ENCODE measurements at places on chromosomes 4 and X.
A peak's percentile ranks its signal among the peaks of the same experiment; 100 is the strongest.

GRCh38 chr4:111040904-111041303 lies 418.0 kb upstream of the PITX2 start:
- DNase-seq = no peak

DNA sequence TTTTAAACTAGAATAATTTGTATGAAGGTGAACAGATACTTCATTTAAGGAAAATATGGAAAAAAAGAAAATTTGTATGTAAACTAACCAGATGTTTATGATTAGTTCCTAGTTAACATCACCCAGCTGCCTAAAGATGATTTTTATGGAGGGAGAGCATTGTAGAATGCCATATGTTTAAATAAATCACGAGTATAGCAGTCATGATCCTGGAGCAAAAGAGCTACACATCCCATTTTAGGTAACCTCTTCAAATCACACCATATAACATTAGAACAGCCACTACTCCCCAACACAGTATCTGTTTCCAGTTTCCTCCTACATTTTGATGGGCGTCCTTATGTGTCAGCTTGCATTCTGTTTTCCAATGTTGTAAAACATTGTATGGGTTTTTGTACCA lies 571.9 kb upstream of the FAM241A start:
- DNase-seq = no peak

GRCh38 chr4:127782025-127782274 lies 172 bp upstream of the HSPA4L start:
- peak; percentile 49 for DNase-seq

DNA sequence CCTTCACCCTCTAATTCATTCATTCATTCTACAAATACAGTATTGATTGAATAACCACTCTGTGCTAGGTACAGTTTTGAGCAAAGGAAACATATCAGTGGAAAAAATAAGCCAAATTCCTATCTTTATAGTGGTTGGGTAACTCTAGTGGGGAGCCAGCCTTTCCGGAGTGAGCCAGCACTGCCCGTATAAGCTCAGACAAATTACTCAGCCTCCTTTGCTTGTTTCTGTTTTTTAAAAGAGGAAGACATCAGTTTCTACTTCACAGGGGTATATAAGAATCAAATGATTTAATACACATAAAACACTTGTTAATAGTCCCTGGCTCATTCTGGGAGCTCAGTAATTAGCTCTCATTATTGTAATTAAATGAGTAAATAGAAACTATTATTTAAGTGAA lies 238.2 kb upstream of the MAD2L1 start:
- DNase-seq = no peak

DNA sequence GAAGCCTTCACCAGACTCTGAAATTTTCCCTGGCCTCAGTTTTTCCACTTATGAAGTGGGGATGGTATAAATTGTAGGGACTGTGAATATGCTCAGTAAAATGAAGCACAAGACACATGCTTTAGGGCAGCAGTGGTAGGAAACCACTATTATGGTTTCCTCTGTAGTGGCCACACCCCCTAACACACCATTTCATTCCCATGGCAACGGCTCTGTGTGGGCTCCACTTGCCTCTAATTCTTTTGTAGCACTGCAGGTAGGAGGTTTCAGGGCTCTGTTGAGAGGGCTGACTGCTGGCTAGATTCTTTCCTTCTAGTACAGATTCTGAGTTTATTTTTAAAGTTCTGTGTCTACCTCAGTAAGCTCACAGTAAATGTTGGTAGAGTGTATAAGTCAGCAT lies 3.5 kb upstream of the VMA21 start:
- DNase-seq = peak; percentile 59

Measured in stimulated activated CD4-positive, alpha-beta T cell treated with anti-CD3 and anti-CD28 coated beads, Interleukin-4, amount 100 ng/mL, for 24 hours (primary cell).